ENCODE measurements at places on chromosomes 3 and 15. TPM values are rescaled to one million over a fixed set of nuclear protein-coding genes. Genes with fewer than 3 reads are reported as not detected.
A peak's percentile ranks its signal among the peaks of the same experiment; 100 is the strongest.

GRCh38 chr15:91478717-91479191 is 374.8 kb upstream of the SLCO3A1 start:
- DNase-seq = no peak
- H3K27ac ChIP-seq = no peak overlapping the region
- H3K36me3 ChIP-seq = no peaks in the 10 kb centered on the region
- H3K4me1 ChIP-seq = no peaks in the 10 kb centered on the region
- no peaks in the 10 kb centered on the region for H3K27me3 ChIP-seq

DNA sequence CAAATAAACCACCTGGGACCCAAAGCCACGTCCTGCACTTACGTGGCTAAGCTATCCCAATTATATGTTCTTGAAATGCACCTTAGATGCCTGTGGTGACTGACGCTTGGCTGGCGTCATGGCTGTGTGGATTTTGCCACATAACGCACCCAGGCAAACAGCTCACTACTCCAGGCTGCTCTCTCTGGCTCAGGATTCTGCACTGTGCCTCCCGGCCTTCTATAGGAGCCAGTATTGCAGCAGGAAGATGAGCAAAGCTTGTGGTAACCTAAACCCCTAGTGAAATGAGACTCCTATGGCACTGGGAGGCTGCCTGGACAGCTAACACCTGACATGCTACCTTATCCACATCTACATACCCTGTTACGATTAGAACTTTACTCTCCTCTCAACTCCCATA is 179.3 kb downstream of the THRB start:
- H3K27me3 ChIP-seq = no peaks in the 10 kb centered on the region
- H3K4me1 ChIP-seq = peaks cover 25% of the 10 kb centered on the region
- H3K27ac ChIP-seq = no peak overlapping the region
- DNase-seq = no peak

DNA sequence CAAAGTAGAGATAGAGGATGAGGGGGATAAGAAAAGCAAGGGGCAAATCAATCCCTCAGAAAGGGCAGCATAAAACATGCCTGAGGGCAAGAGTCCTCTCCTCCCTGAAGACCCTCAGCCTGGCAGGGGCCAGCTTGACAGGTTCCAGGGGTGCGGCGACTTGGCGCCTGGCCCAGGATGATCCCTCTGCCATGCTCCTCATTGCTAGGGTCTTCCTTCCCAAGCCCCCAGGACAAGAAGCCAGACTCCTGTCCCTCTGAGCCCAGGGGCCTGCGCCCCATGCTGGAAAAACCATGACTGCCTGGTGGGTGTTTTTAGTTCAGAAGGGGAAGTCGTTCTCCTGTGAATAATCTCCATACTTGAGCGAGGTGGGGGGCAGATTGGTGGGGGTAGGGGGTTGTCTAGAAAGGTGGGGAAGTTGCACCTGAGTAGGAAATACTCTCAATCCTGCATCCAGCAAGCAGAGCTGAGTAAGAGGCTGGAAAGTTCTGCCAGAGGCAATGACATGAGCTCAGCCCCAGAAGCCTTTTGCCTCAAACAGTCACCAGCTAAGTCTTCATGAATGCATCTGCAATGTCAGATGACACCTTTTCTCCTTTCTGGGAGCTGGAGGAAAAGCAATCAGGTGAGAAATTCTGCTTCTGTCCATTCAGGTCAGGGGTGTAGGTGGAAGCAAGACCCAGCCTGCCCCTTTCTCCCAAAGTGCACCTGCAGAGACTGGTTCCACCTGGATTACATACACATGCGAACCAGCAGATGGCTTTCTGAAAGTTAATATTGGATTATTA is 18.3 kb downstream of the SLC12A8 start:
- no peak overlapping the region for H3K4me3 ChIP-seq
- no peaks in the 10 kb centered on the region for H3K27me3 ChIP-seq
- H3K36me3 ChIP-seq = no peaks in the 10 kb centered on the region
- DNase-seq = peak; percentile 41

- H3K36me3 ChIP-seq = peaks cover 5% of the 10 kb centered on the region
- no peak for DNase-seq
- H3K4me1 ChIP-seq = no peaks in the 10 kb centered on the region
- H3K27me3 ChIP-seq = no peaks in the 10 kb centered on the region
Measured at GRCh38 chr15:75591655-75592364, 12.7 kb upstream of the PTPN9 start.

GRCh38 chr15:52180196-52180835 is 10.9 kb downstream of the GNB5 start:
- no peaks in the 10 kb centered on the region for H3K36me3 ChIP-seq
- H3K27me3 ChIP-seq = no peaks in the 10 kb centered on the region
- no peaks in the 10 kb centered on the region for H3K4me1 ChIP-seq
- peak overlapping the region; percentile 83 for H3K4me3 ChIP-seq

The CP gene
- not detected for polyA plus RNA-seq

The GRAMD2A gene
- polyA plus RNA-seq = not detected

The LIPC gene
- 1.1 TPM for polyA plus RNA-seq

The UBA7 gene
- polyA plus RNA-seq = 16.9 TPM

The BLOC1S6 gene
- polyA plus RNA-seq = 46.3 TPM
